ENCODE measurements at places on chromosomes 4 and X.

GRCh38 chr4:15587649-15588048 is 67.5 kb downstream of the FBXL5 start:
- no peak for DNase-seq

DNA sequence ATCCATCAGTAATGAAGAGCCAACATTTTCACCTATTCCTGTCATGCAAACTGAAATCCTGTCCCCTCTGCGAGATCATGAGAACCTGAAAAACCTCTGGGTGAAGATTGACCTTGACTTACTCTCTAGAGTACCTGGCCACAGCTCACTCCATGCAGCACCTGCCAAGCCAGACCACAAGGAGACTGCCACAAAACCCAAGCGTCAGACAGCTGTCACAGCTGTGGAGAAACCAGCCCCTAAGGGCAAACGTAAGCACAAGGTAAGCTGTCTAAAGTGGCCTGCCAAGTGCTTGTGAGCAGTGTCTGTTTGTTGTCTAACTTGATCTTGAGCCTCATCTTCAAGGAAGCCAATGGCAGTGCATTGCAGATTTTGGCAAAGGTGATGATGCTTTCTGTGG is 455.9 kb downstream of the AFF2 start:
- DNase-seq, result no peak

DNA sequence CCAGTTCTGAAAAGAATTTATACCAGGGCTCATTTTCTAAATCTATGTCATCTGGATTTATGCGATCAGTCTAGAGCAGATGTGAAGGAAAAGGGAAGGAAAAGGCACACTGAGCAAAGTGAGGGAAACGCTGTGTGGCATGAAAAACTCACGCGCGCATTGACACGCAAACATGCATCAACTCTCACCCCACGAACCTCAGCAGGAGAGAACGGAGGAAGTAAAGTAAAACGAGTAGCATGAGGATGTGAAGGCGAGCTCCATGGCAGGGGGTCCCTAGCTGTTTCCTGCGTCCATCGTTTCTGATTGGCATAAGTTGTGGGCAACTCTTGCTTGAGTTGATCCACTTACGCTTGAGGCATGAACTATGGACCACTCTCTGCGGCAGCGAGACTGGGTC is 102.8 kb upstream of the PDLIM3 start:
- no peak for DNase-seq

DNA sequence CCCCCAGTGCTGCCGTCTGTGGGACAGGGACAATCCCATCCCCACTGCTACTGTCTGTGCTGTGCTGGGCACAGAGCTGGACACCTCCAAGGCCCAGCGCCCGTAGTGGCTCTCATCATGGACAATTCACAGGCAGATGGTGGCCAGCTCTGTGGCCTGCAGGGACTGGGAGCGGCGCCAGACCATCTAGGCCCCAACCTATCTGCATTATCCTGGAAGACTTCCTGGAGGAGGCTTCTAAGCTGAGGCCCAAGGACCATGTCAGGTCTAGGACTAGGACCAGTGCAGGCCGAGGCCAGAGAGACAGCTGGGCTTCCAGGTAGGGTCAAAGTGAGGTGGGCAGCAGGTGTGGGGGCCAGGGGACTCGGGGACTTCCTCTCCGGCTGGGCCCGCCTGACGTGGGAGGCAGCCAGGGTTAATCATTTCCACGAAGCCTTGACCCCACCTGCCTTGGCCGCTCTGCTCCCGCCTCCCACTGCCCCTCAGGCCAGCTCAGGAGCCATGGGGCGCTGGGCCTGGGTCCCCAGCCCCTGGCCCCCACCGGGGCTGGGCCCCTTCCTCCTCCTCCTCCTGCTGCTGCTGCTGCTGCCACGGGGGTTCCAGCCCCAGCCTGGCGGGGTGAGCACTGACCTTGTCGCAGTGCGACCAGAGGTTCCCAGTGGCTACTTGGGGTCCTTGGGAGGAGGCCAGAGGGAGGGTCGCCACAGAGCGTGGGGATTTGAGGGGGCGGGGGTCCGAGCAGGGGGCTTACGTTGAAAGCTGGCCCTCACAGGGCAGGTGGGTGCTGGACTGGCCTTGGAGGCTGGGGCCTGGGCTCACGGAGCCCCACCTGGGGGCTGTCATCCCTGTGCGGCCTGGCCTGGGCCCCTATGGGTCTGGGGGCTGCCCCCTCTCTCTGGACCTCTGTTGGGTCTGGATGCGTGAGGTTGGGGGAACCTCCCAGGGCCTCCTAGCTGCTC is at the start of gene HGFAC:
TSS of gene HGFAC (plus strand) at position 468 of the 959 bp plus-strand sequence. CDS start at position 502, 34 bp downstream.
- DNase-seq, result no peak

DNA sequence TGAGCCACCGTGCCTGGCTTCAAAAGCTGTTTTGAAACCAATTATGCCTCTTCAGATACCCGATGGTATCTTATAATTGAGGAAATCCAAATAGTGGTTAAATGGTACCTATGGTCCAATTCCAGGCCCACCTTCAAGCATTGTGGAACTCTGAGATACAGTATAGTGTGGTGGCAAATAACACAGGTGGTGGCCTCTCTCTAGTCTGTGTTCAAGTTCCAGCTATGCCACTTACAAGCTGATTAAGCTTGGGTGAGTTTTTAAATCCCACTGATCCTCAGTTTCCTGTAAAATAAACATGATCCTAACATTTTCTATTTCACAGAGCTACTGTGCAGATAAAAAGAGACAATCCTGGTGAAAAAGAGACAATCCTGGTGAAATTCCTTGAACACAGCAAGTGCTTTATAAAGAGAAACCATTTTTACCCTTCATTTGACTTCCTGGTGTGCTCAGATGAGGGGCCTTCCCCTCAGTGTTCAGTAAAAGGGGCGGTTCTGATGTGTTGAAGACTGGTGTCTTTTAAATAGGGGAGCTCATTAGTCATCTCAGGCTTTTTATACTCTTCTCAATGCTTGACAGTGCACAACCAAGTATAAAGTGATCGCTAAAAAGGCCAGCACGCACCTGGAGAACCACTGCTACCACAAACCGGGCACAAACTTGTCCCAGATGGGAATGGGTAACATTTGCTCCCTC is 30.8 kb upstream of the CD40LG start:
- DNase-seq, result no peak

DNA sequence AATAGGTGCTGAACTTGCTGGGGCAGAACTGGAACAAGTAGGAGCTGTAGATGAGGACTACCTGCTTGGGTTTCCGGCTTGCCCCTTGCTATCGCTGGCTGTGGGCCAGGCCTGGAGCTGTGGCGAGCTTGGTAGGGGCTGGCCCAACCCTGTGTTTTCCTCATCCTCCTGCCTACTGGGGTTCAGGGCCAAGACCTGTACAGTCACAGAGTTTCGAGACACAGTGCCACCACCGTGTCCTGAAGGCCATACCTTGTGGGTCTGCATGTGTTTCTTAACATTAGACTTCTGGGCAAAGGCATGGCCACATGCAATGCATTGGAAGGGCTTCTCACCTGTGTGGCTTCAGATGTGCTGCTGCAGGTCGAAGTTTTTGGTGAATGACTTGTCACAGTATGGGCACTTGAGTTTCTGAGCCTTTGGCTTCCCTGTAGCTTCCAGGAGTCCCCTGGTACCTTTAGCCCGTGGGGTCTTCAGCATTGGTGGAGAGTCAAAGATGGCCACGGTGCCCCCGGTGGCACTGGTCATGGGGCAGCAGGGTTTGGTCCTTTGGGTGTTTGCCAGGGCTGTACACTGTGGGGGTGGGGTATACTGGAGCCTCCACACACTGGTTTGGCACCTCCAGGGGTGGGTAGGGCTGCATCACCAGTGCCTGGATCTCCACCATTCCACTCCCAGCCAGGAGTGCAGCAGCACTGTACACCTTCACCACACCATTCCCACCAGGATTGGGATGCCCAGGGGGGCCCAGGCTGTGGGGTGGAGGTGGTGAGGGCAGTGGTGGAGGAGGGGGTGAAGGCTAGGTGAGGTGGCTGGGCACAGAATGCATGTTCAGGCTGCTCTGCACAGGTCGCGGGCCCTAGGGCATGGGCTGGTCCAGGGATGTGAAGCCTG is 52.1 kb downstream of the CFAP299 start:
- DNase-seq, result no peak

- DNase-seq, result no peak
These were observed 39.1 kb upstream of the TMEM192 start for GRCh38 chr4:165151734-165152133.

GRCh38 chr4:9691238-9692065 is 90.0 kb upstream of the DRD5 start:
- peak; percentile 74 for DNase-seq

GRCh38 chr4:7546809-7547367 is 112.2 kb upstream of the PSAPL1 start:
- no peak for DNase-seq

DNA sequence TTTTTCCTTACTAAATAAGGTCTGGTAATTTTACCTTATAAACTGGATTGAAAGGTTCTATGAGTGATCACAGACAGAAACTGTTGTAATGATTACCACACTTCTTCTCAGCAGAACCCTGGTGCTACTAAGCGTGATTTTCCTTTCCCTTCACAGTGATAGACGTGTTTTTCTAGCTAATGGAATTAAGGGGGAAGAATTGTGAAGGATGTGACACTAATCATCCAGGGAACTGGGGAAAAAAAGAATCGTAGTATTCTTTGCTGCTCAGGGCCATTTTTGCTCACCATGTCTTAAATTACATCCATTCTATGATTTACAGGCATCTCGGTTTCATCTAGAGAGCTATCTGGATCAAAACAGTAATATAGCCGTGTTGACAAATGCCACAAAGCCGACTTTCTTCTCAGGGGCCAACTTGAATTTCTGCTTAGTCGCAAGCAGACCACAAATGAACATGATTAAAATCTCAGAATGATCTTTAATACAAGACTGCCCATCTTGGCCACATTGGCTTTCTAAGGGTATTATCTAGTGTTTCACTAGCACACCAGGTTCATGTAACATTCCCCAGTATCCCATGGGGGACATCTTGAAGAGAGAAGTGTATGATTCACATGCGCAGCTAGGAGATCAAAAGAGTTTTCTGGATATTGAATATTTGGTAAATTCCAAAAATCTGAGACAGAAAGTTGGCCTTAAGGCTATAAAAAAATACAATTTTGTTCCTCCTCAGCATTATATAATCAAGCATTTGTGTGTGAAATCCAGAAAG is 154.0 kb downstream of the UGT8 start:
- no peak for DNase-seq

DNA sequence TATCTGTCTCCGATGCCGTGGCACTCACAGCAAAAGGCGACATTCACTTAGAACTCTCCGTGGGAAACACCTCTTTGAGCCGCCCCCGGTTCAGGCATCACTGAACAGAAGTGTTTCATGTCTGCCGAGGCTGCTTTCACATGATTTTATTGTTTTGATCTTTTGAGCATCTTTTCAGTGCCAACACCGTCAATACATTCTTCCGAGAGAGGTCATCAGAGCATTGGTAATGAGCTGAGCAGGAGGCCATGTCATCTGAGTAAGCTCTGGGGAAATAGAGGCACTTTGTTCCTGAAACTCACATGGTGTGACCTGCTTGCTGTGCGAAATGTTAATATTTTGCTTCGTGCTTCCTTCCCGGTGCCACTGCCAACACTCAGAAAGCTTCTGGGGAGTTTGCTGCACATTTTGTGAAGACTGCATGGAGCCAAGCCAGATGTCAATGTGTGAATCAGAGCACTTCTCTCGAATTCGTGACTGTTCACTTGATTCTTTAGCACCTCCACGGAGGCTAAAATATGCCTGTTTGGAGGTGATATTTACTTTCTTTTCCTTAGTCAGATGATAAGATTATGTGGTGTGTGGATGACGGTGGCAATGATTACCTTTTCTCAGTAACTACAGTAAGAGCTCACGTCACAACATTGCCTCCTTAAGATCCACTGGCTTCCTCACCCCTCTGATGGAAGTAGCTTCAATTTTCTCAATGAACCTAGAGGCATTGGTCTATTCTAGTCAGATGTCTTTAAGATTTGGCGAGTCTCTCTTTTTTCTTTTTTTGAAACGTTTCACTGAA is 222.3 kb upstream of the HS3ST1 start:
- no peak for DNase-seq

DNA sequence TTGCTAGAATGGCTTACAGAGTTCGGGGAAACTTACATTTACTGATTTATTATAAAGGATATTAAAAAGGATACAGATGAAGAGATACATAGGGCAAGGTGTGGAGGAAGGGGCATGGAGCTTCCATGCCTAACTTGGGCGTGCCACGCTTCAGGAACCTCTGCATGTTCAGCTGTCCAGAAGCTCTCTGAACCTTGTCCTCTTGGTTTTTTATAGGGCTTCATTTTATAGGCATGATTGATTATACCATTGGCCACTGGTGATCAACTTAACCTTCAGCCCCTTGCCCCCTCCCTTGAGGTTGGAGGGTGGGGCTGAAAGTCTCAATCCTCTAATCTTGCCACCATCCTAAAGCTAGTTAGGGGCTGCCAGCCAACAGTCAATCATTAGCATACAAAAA is 10.7 kb downstream of the SMAD1 start:
- no peak for DNase-seq

DNA sequence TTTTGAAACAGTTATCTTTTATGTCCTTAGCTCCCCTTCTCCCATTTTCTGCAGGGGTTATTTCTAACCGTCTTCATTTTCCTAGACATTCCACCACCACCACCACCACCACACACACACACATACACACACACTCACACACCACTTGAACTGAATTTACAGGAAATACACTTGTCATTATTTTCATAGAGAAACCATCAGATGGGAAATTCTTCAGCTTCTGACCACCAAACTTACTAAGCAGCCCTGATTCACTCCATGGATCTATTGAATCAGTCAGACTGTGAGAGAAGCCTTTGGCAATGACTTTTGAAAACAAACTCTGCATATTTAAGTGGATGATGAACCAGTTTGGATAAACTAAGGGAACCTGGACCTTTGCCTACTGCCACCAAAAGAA is 210.1 kb upstream of the NHS start:
- DNase-seq, result no peak

GRCh38 chr4:24394041-24394440 is 190.3 kb downstream of the DHX15 start:
- DNase-seq, result no peak

DNA sequence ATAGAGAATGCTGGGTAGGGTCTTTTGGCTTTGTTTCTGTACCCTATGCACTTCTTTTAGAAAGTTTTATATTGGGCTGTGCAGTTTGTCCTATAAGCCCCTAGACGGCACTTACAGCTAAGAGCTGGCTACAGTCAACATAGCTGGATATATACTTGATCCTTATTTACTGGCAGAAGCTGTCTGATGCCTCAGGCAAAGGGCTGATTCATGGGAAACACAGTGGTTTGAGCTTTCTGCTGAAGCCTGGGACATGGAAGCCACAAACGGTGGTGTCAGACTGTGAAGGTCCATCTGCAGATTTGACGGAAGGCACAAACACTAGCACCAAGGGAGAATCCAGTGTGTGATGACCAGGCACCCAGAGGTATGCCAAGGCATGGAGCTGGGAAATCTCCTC is 608.4 kb downstream of the ANKRD50 start:
- DNase-seq, result no peak

GRCh38 chrX:40734971-40735324 is 394 bp downstream of the MED14 start:
- DNase-seq, result peak; percentile 15
